PC-9 (cell line): ENCODE measurements at places on chromosomes 3 and 15.

DNA sequence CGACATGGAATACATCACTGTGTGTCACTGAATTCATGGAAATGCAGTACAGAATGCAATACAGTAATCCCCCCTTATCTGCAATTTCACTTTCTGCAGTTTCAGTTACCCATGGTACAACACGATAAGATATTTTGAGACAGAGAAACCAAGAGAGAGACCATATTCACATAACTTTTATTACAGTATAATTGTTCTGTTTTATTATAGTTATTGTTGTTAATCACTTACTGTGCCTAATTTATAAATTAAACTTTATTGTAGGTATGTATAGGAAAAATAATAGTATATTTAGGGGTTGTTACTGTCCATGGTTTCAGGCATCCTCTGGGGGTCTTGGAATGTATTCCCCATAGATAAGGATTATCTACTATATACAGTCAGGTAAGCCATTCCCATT, 61.8 kb downstream of the MBNL1 start:
- DNase-seq = no peak

DNA sequence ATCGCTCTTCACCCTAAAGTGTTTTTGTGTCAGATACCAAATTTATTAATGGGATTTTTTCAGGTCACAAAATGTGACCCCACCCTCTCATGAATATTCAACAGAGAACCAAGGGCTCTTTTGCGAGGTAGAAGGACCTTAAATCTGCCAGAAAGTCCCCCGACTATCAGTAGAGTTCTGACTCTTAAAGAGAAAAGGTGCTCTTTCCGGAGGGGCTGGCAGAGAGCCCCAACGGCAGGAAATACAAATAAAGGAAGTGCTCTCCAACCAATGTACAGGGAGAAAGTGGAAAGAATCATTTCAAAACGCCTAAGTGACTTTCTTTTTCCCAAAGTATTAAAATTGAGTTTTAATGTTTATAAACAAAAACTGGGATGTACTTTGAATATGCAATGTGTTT, 517.2 kb downstream of the FOXP1 start:
- no peak for DNase-seq

DNA sequence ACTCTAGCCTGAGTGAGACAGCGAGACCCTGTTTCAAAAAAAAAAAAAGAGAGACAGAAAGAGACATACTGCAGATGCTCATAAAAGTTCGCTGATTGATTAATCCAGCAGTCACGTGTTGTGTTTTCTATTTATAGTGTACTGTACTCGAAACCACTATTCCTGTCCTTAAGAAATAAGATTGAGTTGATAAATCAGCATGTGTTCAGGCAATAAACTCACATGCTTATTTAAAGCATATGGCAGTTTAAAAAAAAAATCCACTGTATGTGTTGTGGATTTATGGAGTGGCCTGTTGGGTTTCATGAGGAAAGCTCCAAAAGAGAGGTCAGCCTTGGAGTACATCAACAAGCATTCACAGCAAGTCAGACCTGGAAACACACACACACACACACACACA, 17.7 kb downstream of the RPL22L1 start:
- DNase-seq = no peak

DNA sequence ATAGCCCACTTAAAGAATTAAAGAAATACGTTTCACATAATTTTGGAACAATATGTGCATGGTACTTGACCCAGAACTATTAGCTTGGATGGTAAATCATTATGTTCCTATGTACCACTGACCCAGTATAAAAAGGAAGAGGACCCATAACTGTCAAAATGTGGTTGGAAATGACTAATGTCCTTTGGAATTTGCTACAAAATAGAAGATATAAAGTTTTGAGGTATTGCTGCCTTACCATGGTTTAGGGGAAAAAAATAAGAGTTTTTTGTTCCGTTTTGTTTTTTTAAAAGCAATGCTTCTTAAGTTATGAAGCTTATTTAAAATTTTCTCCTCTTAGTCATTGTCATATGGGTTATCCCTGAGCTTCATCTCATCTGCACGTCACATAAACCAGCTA, 15.8 kb upstream of the TFDP2 start:
- no peak for DNase-seq

DNA sequence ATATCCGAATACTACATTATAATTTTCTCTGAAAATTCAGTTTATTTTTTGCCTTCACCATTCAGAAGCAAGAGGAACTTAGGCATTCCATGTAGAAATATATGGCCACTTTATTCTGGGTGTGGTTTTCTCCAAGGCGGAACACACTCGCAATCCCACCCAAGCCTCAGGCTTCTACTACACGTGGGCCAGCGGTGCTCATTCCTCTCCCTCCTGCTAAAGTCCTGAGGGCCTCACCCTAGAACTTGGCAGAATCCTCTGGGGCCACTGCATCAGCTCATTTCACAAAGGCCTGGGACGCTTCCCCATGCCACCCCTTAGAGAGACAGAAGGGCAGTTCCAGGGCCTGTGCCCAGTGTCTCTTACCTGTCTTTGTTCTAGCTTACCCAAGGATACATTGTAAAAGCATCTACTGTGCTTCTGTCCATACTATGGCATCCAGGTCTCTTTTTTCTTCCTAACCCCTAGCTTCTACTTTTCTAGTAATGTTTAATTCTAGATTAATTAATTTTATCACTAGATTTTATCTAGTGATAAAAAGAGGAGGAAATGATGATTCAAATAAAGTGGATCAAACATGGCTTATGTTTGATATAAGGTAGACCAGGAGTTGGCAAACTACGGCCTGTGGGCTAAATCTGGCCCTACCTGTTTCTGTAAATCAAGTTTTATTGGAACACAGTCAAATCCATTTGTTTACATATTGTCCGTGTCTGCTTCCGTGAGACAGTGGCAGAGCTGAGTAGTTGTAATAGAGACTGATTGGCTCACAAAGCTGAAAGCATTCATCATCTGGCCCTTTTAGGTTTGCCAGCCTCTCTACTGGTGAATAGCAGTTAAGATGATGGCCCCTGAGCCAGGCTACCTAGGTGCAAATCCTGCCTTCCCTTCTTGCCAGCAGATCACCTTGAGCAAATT, 29.8 kb downstream of the LARS2 start:
- DNase-seq = peak; percentile 83

- no peak for DNase-seq
Observed at GRCh38 chr15:66679061-66679656, 22.9 kb upstream of the SMAD6 start.

- DNase-seq = no peak
Observed at GRCh38 chr3:86942206-86942605, 48.7 kb downstream of the VGLL3 start.

DNA sequence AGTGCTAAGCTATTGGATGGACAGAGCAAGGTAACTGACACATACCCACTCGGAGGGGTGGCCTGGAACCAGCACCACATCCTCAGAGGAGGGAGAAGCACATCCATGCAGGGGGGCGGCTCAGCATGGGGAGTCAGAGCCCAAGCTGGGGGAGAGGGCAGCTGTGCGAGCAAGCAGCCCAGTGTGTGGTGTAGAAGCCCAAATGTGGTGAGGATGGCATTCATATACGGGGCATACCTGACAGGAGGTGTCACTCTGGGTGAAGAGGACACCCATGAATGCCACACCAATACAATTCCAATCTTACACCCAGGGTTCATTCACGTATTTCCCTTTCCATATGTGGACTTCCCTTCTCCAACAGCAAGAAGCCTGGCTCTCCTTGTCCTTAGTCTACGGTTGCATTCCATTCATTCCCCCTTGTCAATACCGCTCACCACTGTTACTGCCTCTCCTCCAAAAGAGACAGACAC, 58.7 kb upstream of the ACAN start:
- no peak for DNase-seq
